ENCODE measurements at places on chromosomes 11 and 22. TPM values are rescaled to one million over a fixed set of nuclear protein-coding genes. Genes with fewer than 3 reads are reported as not detected.

GRCh38 chr11:78651923-78652842 lies 77.5 kb upstream of the NARS2 start:
- no peak overlapping the region for H3K27ac ChIP-seq
- no peaks in the 10 kb centered on the region for H3K4me1 ChIP-seq
- DNase-seq = no peak
- H3K4me3 ChIP-seq = no peak overlapping the region
- no peaks in the 10 kb centered on the region for H3K27me3 ChIP-seq

- no peaks in the 10 kb centered on the region for H3K4me1 ChIP-seq
- H3K4me3 ChIP-seq = no peak overlapping the region
- no peak overlapping the region for H3K27ac ChIP-seq
- H3K27me3 ChIP-seq = peaks cover 4% of the 10 kb centered on the region
Observed at GRCh38 chr11:126546191-126546590, 190.7 kb downstream of the ST3GAL4 start.

GRCh38 chr22:38132136-38132535 lies 21.7 kb upstream of the BAIAP2L2 start:
- no peaks in the 10 kb centered on the region for H3K4me1 ChIP-seq
- no peaks in the 10 kb centered on the region for H3K27me3 ChIP-seq
- H3K36me3 ChIP-seq = peaks cover 47% of the 10 kb centered on the region
- no peak overlapping the region for H3K27ac ChIP-seq
- H3K4me3 ChIP-seq = no peak overlapping the region
- no peak for DNase-seq

DNA sequence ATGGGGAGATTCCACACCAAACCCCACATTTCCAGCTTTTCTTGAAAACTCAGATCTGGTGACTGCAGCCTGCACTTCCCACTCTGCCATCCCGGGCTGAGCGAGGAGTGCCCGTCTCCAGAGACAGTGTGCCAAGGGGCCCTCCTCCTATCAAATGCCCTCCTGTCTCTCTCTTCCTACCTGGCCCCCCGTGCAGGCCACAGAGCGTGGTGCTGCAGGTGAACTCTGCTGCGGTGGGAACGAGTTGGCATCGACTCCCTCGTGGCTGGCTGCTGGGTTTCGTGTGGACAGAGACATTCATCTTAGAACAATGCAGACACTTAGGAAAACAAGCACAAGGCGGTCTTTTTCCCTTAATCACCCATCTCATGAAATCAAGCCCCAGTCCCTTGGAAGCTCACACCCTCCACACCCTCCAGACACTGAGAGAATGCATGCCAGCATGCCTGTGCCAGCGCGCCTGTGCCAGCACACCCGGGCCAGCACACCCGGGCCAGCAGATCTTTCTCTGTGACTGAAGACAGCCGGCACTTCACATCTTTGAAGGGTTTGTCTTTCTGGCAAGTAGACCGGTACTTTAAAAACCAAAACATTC lies 65.0 kb downstream of the PARVB start:
- H3K36me3 ChIP-seq = no peaks in the 10 kb centered on the region
- DNase-seq = no peak
- no peaks in the 10 kb centered on the region for H3K27me3 ChIP-seq
- no peaks in the 10 kb centered on the region for H3K4me1 ChIP-seq

GRCh38 chr11:78741741-78742140 lies 167.1 kb upstream of the NARS2 start:
- H3K4me3 ChIP-seq = no peak overlapping the region
- peaks cover 2% of the 10 kb centered on the region for H3K27me3 ChIP-seq
- H3K36me3 ChIP-seq = no peaks in the 10 kb centered on the region
- H3K27ac ChIP-seq = no peak overlapping the region

GRCh38 chr11:57462597-57462996 lies 2.3 kb downstream of the RTN4RL2 start:
- no peaks in the 10 kb centered on the region for H3K36me3 ChIP-seq
- peaks cover 35% of the 10 kb centered on the region for H3K4me1 ChIP-seq
- H3K4me3 ChIP-seq = no peak overlapping the region
- DNase-seq = no peak
- H3K27me3 ChIP-seq = peaks cover 8% of the 10 kb centered on the region
- H3K27ac ChIP-seq = no peak overlapping the region

DNA sequence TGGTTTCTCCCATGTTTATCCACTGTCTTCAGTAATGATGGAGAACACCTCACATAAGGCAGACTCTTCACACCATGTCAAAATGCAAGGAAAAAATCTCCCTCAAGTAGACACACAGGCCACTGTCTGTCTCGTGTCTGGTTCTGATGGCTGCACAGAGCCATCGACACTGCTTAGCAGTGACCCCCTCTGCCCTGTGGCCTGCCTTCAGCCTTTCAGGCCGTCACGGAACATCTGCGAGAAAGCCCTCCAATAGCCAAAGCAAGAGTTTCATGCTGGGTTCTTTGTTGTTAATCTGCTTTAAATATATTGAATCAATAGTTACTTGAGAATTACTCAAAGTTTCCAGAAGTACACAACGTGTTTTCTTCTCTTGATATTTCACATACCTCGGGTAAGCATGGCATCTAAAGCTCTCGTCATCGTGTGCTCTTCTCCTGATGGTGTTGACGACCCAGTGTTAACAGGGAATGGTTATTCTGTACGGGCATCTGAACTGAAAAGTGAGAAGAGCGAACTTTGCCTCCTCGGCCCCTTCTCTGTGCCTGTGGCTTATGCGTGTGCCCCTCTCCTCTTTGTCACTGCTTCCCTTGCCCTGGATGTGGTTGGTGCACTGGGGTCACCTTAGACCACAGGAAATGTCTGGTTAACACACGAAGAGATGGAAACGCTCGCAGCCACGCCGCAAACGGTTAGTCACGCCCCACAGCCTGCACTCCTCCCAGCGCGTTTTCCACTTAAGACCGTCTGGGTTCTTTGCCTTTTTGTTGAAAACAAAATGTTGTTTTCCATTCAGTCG lies 33.4 kb upstream of the CTTN start:
- no peaks in the 10 kb centered on the region for H3K27me3 ChIP-seq
- H3K27ac ChIP-seq = no peak overlapping the region
- DNase-seq = peak; percentile 75
- H3K36me3 ChIP-seq = peaks cover 38% of the 10 kb centered on the region
- peak overlapping the region; percentile 49 for H3K4me3 ChIP-seq

GRCh38 chr11:29707924-29708323 lies 308.9 kb downstream of the KCNA4 start:
- no peaks in the 10 kb centered on the region for H3K36me3 ChIP-seq
- no peaks in the 10 kb centered on the region for H3K4me1 ChIP-seq
- no peak overlapping the region for H3K27ac ChIP-seq
- no peak overlapping the region for H3K4me3 ChIP-seq
- DNase-seq = no peak
- H3K27me3 ChIP-seq = no peaks in the 10 kb centered on the region

DNA sequence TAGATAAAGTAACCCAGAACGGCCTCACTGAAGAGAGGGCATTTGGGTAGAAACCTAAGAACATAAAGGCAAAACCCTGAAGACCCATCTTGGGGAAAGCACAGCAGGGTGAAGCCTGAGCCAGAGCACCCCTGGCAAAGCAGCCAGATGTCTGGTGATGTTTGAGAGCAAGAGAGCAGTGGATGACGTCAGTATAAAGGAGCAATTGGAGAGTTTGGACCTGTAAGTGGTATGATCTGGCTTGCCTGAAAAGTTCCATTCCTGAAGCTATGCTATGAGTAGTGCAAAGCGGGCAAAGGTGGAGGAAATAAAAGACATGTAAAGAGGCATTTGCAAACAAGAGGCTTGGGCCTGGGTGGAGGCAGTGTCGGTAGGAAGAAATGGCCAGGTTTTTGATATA lies 167.8 kb downstream of the MSANTD4 start:
- no peak overlapping the region for H3K4me3 ChIP-seq
- H3K36me3 ChIP-seq = no peaks in the 10 kb centered on the region
- H3K27me3 ChIP-seq = no peaks in the 10 kb centered on the region
- no peak overlapping the region for H3K27ac ChIP-seq

DNA sequence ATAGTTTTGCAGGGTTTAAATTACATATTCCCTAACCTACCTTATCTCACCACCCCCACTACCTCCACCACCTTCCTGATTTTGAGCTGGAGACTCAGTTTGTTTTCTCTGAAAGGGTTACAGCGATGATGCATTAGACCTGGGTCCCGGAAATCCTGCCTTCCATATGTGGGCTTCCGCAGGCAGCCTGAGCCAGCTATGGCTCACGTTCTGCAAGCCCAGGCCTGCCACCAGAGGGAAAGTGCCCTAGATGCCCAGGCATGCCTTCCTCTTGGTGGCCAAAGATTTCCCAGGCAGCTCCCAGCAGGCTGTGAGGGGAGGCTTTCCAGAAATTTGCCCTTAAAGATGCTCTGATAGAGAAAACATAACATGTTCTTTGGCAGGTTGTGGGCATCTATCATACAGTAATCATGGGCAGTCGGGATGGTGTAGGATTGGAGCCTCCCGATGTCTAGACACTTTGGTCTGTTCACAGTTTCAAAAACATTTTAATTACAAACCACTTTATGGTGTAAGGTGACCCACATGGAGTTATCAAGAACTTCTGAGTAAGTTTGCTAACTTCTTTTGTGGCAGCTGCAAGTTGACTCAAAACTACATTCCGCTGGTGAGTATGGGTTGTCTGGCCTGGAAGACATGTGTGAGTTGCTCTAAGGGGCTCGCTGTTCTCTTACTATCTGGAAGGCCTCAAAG lies 79.3 kb downstream of the MICAL2 start:
- DNase-seq = peak; percentile 61
- H3K4me1 ChIP-seq = peaks cover 36% of the 10 kb centered on the region
- H3K27me3 ChIP-seq = no peaks in the 10 kb centered on the region
- H3K36me3 ChIP-seq = no peaks in the 10 kb centered on the region
- H3K4me3 ChIP-seq = peak overlapping the region; percentile 61

DNA sequence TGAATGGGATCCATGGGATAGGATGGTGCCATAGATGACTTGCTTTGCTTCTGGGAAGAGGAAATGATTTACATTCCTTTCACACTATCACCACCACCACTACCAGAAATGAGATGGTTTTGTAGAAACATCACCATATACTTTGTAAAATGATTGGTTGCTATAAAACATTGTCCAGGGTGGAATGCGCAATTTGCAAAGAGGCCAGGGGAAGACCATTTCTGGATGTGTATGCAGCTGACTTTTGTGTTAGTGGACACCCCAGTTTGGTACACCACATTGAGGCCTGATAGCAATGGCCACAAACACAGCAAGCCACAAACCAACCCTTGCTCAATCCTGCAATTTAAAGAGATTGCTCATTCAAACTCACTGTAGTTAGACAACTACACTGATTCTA lies 56.7 kb upstream of the RCN1 start:
- H3K4me1 ChIP-seq = no peaks in the 10 kb centered on the region
- DNase-seq = no peak
- no peaks in the 10 kb centered on the region for H3K36me3 ChIP-seq
- H3K4me3 ChIP-seq = no peak overlapping the region
- H3K27me3 ChIP-seq = peaks cover 3% of the 10 kb centered on the region

- no peaks in the 10 kb centered on the region for H3K36me3 ChIP-seq
- H3K4me3 ChIP-seq = peak overlapping the region; percentile 44
- H3K27ac ChIP-seq = no peak overlapping the region
- peaks cover 47% of the 10 kb centered on the region for H3K4me1 ChIP-seq
- DNase-seq = no peak
Observed at GRCh38 chr11:575313-575995, 816 bp upstream of the PHRF1 start.

DNA sequence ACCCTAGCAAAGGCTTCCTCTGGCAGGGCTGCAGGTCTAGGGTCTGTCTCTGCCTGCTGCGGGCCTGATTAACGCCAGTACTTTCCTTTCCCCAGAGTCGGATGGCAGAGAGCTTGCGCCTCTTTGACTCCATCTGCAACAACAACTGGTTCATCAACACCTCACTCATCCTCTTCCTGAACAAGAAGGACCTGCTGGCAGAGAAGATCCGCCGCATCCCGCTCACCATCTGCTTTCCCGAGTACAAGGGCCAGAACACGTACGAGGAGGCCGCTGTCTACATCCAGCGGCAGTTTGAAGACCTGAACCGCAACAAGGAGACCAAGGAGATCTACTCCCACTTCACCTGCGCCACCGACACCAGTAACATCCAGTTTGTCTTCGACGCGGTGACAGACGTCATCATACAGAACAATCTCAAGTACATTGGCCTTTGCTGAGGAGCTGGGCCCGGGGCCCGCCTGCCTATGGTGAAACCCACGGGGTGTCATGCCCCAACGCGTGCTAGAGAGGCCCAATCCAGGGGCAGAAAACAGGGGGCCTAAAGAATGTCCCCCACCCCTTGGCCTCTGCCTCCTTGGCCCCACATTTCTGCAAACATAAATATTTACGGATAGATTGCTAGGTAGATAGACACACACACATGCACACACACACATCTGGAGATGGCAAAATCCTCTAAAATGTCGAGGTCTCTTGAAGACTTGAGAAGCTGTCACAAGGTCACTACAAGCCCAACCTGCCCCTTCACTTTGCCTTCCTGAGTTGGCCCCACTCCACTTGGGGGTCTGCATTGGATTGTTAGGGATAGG lies 18.6 kb downstream of the RSPH14 start:
- H3K36me3 ChIP-seq = no peaks in the 10 kb centered on the region
- H3K4me1 ChIP-seq = peaks cover 13% of the 10 kb centered on the region
- DNase-seq = no peak
- no peak overlapping the region for H3K27ac ChIP-seq

DNA sequence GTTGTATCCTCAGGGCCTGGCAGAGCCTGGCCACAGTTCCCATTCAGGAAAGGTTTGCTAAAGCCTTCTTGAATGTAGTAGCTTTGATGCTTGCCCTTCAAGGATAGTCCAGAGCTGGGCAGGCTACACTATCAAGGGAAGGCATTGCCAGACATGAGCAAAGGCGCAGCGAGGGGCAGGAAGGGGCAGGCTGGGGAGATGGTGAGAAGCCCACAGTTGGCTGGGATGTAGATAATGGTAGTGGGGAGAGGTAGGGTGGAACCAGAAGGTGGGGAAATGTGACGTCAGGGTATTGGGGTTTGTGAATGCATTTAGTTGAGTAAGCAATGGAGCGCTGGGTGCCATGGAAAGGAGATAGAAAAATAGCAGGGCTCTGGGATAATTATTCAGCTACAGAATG lies 28.6 kb downstream of the LRRC32 start:
- H3K36me3 ChIP-seq = no peaks in the 10 kb centered on the region
- peaks cover 19% of the 10 kb centered on the region for H3K4me1 ChIP-seq
- H3K4me3 ChIP-seq = peak overlapping the region; percentile 2

IGLL1 gene
- polyA plus RNA-seq = not detected

GGTLC3 gene
- polyA plus RNA-seq = not detected

ATG2A gene
- polyA plus RNA-seq = 8.0 TPM

CCDC83 gene
- polyA plus RNA-seq = not detected

KRTAP5-1 gene
- not detected for polyA plus RNA-seq

GAS2 gene
- 4.1 TPM for polyA plus RNA-seq

TP53AIP1 gene
- polyA plus RNA-seq = not detected

ALKBH3 gene
- 35.4 TPM for polyA plus RNA-seq
